ENCODE measurements at places on chromosomes 2 and 18. TPM values are rescaled to one million over a fixed set of nuclear protein-coding genes. Genes with fewer than 3 reads are reported as not detected.
A peak's percentile ranks its signal among the peaks of the same experiment; 100 is the strongest.

TMEM200C gene
- 0.22 TPM for polyA plus RNA-seq

DNA sequence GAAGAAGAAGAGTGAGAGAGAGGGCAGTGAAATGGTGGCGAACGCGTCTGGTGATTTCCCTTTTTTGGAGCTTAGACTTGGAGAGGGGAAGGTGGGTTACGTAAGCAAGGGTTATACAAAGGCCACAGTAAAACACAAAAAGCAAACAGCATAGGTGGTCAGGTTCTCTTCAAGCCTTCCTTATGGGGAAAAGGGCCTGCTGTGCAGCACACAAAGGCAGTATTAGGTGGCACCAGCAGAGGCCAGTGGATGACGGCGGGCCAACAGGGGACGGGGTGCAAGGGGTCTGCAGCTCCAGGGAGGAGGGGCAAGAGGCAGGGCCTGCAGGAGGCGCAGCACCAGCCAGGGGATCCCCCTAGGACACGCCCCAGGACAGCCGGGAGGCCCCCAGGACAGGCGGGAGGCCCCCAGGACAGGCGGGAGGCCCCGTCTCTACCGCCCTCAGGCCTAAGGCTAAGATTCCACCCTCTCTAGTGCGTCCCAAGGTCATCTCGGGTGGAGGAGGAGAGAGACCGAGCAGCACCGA lies 32.6 kb upstream of the NPC1 start:
- H3K4me1 ChIP-seq, result peaks cover 7% of the 10 kb centered on the region
- H3K27ac ChIP-seq, result no peak overlapping the region
- H3K27me3 ChIP-seq, result no peaks in the 10 kb centered on the region
- no peaks in the 10 kb centered on the region for H3K36me3 ChIP-seq
- H3K4me3 ChIP-seq, result peak overlapping the region; percentile 23

SLC4A5 gene
- 0.43 TPM for polyA plus RNA-seq

GRCh38 chr2:67872481-67872880 lies 190.3 kb downstream of the C1D start:
- DNase-seq, result no peak
- H3K4me1 ChIP-seq, result no peaks in the 10 kb centered on the region
- no peaks in the 10 kb centered on the region for H3K36me3 ChIP-seq
- H3K27ac ChIP-seq, result no peak overlapping the region
- no peak overlapping the region for H3K4me3 ChIP-seq

- H3K4me1 ChIP-seq, result no peaks in the 10 kb centered on the region
- H3K4me3 ChIP-seq, result no peak overlapping the region
- H3K27me3 ChIP-seq, result no peaks in the 10 kb centered on the region
- no peak for DNase-seq
Measured at GRCh38 chr2:56128235-56128634, 55.6 kb upstream of the CCDC85A start.

DNA sequence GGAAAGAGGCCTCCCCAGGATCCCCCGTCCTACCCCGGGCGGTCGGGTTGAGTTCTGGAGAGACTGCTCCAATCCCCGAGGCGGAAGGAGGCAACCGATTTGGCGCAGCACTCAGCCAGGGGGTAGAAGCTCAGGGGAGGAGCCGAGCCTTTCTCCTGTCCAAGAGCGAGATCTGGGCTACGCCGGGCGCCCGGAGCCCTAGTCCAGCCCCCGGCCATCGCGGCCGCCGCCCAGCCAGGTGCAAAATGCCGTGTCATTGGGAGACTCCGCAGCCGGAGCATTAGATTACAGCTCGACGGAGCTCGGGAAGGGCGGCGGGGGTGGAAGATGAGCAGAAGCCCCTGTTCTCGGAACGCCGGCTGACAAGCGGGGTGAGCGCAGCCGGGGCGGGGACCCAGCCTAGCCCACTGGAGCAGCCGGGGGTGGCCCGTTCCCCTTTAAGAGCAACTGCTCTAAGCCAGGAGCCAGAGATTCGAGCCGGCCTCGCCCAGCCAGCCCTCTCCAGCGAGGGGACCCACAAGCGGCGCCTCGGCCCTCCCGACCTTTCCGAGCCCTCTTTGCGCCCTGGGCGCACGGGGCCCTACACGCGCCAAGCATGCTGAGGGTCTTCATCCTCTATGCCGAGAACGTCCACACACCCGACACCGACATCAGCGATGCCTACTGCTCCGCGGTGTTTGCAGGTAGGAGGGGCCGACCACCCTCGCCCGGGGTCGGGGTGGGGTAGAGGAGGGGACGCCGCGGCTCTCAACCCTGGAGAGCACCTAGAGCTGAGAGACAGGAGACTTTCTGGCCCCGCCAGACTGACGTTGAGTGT lies at the start of gene DYSF:
TSS of gene DYSF (plus strand) at position 158 of the 817 bp plus-strand sequence.
- peak within 1 kb of the TSS; percentile 51 for H3K4me3 ChIP-seq
- peaks cover 82% of the 10 kb centered on the region for H3K4me1 ChIP-seq
- peak within 1 kb of the TSS; percentile 92 for H3K27ac ChIP-seq
- no peaks in the 10 kb centered on the region for H3K36me3 ChIP-seq
- peak; percentile 70 for DNase-seq
- no peaks in the 10 kb centered on the region for H3K27me3 ChIP-seq

GPR45 gene
- not detected for polyA plus RNA-seq

DNA sequence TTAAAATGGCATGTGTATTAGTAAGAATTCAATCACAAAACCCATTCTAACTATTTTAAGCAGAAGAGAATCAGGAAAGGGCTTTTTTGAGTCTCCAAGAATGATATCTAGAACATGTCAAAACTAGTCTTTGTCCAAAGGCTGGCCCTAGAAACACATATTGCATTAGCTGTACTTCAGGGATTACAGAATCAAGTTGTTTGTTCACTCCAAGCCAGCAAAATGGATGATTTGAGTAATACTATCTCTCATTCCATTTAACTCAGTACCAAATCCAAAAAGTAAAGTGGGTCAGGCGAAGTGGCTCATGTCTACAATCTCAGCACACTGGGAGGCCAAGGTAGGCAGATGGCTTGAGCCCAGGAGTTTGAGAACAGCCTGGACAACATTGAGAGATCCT lies 41.3 kb downstream of the ATF2 start:
- DNase-seq, result no peak
- H3K27me3 ChIP-seq, result no peaks in the 10 kb centered on the region
- no peaks in the 10 kb centered on the region for H3K36me3 ChIP-seq
- H3K4me1 ChIP-seq, result peaks cover 7% of the 10 kb centered on the region
- H3K27ac ChIP-seq, result no peak overlapping the region

GRCh38 chr2:14831458-14831857 lies 198.9 kb downstream of the LRATD1 start:
- H3K36me3 ChIP-seq, result no peaks in the 10 kb centered on the region
- no peak overlapping the region for H3K4me3 ChIP-seq
- no peak for DNase-seq

- no peaks in the 10 kb centered on the region for H3K4me1 ChIP-seq
- H3K36me3 ChIP-seq, result no peaks in the 10 kb centered on the region
- H3K27ac ChIP-seq, result no peak overlapping the region
- no peak for DNase-seq
- H3K27me3 ChIP-seq, result peaks cover 52% of the 10 kb centered on the region
Measured at GRCh38 chr2:166134252-166135151, 6.7 kb upstream of the SCN1A start.

GRCh38 chr2:41698678-41699422 lies 349.0 kb upstream of the PKDCC start:
- no peak overlapping the region for H3K27ac ChIP-seq
- H3K27me3 ChIP-seq, result no peaks in the 10 kb centered on the region
- H3K36me3 ChIP-seq, result no peaks in the 10 kb centered on the region
- H3K4me1 ChIP-seq, result no peaks in the 10 kb centered on the region
- DNase-seq, result peak; percentile 62

GRCh38 chr2:70212298-70212932 lies 21.6 kb upstream of the C2orf42 start:
- peaks cover 8% of the 10 kb centered on the region for H3K4me1 ChIP-seq
- DNase-seq, result no peak
- no peak overlapping the region for H3K27ac ChIP-seq
- peaks cover 82% of the 10 kb centered on the region for H3K36me3 ChIP-seq

DNA sequence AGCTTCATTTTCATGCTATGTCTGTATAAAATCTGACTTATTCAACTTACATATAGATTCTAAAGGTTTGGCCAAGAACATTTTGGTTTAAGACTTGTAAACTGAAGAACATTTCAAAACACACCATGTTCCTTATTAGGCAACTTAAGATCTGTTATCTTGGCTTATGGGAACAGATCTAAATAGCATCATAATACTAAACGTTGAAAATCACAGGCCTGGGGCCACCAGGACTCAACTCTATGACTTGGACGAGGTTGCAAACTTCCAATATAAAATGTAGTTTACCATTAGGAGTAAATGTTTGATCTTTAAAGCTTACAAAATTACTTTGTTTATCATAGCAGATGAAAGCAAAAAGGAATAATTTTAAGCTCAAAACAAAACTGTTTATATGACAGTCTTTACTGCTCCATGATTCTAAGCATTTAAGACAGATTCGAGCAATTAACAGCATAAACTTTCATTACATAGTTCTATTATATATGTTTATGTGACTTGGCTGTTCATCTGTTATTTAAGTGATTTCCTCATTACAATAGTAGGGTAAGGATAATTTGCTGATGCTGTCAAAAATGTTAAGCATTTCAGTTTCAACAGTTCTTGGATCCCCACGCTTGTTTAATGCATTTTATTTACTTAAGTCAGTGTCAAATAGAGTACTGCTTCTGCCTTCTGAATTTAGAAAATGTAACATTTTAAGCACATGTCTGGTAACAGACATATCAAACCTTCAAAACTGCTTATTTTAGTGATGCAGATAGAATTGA lies 8.3 kb downstream of the TCF4 start:
- no peak overlapping the region for H3K4me3 ChIP-seq
- DNase-seq, result no peak
- H3K36me3 ChIP-seq, result no peaks in the 10 kb centered on the region
- peaks cover 8% of the 10 kb centered on the region for H3K4me1 ChIP-seq

IL1R2 gene
- polyA plus RNA-seq, result 1.9 TPM

- no peaks in the 10 kb centered on the region for H3K4me1 ChIP-seq
- no peak for DNase-seq
- no peaks in the 10 kb centered on the region for H3K27me3 ChIP-seq
- H3K4me3 ChIP-seq, result no peak overlapping the region
- no peaks in the 10 kb centered on the region for H3K36me3 ChIP-seq
Measured at GRCh38 chr2:232773815-232774214, 2.5 kb downstream of the KCNJ13 start.

MAT2A gene
- 93.4 TPM for polyA plus RNA-seq
